HepG2 (cell line): ENCODE measurements at places on chromosomes 2 and 18.

- no peak for DNase-seq
These were observed 239.5 kb upstream of the KLHL29 start for GRCh38 chr2:23145460-23145859.

DNA sequence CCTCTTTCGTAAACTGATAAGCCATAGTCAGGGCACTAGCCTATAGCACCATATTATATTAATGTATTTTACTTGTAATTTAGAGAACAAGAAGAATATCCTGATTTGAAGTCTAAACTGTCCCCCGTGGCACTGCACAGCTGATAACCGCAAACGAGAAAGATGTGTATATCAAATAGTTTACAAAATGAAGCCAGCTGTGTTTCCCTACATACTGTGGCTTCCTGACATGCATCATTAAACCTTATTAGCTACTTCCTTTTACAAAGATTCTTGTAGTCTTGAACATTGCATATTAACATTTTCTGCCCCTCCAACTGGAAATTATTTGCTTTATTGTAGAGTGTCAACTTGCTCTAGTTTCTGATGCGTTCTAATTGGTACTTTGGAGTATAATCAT, 153.5 kb upstream of the NFATC1 start:
- no peak for DNase-seq

- peak; percentile 81 for DNase-seq
These were observed 66.7 kb upstream of the HAAO start for GRCh38 chr2:42859006-42859552.

DNA sequence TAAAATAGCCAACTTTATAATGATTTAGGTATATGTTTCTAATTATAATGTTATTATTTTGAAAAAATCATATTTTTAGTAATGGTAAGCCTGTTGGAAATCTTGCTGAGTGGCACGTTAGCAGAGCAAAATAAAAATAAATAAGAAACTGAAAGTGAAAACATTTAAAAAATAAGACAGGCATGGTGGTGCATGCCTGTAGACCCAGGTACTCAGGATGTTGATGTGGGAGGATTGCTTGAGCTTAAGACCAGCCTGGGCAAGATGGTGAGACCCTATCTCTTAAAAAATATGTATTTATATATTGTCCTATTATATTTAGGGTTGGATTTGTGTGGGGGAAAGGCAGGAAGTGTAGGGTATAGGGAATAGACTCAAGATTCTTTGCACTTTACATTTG, 15.8 kb upstream of the ANKRD12 start:
- DNase-seq, result no peak

GRCh38 chr18:42654556-42654955, 460.9 kb downstream of the RIT2 start:
- no peak for DNase-seq

DNA sequence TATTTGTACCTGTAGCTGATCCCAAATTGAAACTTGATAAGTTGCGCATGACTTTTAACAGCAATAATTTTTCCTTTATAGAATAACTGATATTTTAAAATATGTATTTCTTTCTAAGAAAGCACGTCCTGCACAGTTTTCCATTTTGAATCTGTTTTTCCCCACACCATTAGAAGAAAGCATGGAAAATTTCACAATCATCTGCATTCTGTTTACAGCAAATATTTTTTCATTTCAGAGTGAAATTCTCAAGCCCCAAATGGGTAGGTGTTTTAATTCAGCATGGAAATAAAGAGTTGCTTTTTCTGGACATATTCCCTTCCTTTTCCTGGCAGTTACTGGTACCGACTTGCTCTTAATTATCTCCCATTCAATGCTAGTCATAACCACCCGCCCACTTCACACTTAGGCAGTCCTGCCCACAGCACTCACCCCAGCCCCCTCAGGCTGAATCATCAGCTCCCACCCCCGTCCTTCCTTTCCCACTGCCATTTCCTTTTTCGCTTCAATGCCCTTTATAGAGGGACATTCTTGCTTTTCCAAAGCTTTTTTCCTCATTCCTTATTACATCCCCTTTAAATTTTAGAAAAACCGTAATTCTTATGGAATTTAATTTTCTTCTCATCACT, 89.2 kb upstream of the GLS start:
- DNase-seq, result no peak

- no peak for DNase-seq
These were observed 18.4 kb upstream of the VIT start for GRCh38 chr2:36677996-36678605.

- DNase-seq, result no peak
These were observed 1123.7 kb downstream of the TDRD15 start for GRCh38 chr2:22247466-22247865.

- no peak for DNase-seq
These were observed 1.4 kb downstream of the AKAIN1 start for GRCh38 chr18:5195656-5196055.

- no peak for DNase-seq
These were observed 16.9 kb upstream of the PAIP2B start for GRCh38 chr2:71243634-71244301.

DNA sequence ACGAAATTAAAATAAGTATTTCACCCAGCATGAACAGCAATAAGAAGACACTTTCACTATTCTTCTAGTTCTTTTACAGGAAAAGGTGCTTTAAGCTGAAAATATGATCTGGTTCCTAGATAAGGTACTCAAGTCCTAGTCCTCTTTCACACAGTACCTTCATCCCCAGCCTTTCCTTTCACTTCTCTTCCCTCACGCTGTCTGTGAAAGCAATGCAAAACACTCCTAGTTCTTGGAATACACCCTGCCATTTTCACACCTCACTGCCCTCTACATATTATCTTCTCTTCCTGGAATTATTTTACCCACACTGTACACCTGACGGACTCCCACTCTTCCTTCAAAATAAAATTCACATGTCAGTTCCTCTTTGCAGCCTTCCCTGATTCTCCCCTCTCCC, 82.9 kb downstream of the DNAH7 start:
- no peak for DNase-seq

DNA sequence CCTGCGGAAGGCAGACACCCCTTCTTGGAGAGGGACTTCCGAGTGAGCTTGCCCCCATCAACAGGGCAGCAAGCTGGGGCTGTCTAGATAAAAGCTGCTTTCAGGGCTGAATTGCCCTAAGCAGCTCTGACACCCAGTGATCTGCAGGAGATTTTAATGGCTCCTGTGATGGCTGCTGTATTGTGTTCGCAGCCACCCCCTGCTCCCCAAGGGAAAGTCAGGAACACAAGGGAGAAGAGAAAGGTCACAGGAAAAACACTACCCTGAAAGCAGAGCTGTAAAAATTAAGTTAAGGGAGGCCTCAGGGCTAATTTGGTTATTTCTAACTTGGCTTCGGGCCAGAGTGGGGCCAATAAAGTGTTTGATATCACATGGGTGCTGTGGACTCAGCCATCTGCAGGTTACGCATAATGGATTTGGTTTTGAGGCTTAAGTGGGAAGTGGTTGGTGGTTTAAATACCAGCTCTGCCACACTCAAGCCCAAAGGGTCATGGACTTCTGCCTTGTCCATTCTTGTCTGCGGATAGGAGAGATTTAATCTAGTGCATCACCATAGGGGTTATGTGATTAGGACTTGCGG, 147.6 kb downstream of the CLIP4 start:
- no peak for DNase-seq

- DNase-seq, result peak; percentile 14
These were observed 26.9 kb downstream of the COL4A3 start for GRCh38 chr2:227191367-227191766.

- no peak for DNase-seq
These were observed 945.3 kb downstream of the TRIB2 start for GRCh38 chr2:13662055-13662454.

GRCh38 chr2:158890296-158890905, 78.0 kb upstream of the TANC1 start:
- no peak for DNase-seq

- DNase-seq, result no peak
These were observed 66.9 kb upstream of the MCFD2 start for GRCh38 chr2:46982351-46983064.

DNA sequence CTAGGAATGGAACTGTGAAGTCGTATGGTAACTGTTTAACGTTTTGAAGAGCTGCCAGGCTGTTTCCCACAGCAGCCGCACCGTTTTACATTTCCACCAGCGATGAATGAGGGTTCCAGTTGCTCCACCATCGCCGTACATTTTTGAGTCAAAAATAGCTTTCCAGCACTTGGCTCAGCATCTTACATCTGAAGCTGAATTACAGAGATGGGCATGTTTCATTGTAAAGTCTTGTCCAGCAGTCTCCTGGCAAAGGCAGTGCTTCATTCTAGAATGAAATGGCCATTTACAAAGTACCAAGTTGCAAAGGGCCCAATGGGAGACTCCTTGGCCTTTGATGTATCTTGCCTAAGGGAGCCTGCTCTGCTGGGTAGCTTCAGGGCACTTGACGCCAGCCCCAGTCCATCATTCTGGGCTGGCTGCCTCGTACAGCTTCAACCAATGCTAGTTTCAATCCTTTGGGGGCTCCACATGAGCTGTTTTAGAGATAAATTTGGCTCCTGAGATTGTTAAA, 45.1 kb downstream of the ATIC start:
- DNase-seq, result no peak

GRCh38 chr2:3162442-3163077, 215.1 kb downstream of the EIPR1 start:
- DNase-seq, result no peak

GRCh38 chr18:35192415-35192814, 48.4 kb upstream of the ZNF397 start:
- no peak for DNase-seq

- DNase-seq, result no peak
These were observed 181.9 kb downstream of the CALCRL start for GRCh38 chr2:187266147-187266546.

GRCh38 chr2:98669675-98670074, 61.3 kb downstream of the MGAT4A start:
- no peak for DNase-seq

- no peak for DNase-seq
These were observed 5.4 kb upstream of the RNASEH1 start for GRCh38 chr2:3563521-3563976.

DNA sequence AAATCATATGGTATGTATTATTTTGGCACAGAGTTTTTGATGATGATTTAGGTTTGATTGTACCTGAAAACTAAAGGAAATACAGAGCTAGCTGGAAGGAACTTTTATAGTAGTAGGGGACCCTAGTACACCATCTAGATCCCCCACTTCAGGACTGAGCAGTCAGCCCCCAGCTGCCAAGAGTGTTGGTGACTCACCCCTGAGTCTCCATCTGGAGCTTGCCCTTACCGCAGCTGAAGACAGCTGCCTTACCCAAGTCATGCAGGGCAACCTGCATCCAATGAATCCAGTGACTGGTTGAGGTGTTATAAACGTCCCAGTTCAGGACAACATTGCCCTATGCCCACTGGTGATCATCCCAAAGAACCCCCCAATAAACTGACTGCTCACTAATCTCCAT, 15.3 kb downstream of the PMS1 start:
- no peak for DNase-seq

GRCh38 chr2:158024288-158024898, 77.3 kb upstream of the UPP2 start:
- DNase-seq, result peak; percentile 29

DNA sequence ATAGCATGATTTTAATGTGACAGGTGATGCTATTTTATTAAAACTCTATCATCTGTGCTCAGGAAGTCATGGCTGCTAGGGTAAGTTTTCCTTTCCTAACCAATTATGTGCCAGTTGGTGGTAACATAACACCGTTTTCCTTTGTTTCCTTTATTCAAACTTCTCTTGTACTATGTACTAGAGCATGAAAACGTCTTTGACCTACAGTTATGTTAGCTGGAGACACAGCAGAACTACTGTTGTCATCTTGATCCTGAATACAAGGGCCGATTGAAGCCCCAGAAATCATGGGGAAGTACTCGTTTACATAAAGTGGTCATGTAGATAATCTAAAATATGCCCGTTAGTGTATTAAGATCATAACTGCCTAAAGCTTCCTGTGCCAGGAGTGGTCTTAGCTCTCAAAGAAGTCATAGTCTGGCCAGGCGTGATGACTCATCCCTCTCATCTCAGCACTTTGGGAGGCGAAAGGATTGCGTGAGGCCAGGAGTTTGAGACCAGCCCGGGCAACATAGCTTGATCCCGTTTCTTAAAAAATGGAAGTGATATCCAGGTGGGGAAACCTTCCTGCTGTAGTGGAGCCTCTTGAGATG, 20.5 kb downstream of the NEDD4L start:
- no peak for DNase-seq

GRCh38 chr2:11539317-11540147, 5.7 kb downstream of the GREB1 start:
- peak; percentile 96 for DNase-seq

DNA sequence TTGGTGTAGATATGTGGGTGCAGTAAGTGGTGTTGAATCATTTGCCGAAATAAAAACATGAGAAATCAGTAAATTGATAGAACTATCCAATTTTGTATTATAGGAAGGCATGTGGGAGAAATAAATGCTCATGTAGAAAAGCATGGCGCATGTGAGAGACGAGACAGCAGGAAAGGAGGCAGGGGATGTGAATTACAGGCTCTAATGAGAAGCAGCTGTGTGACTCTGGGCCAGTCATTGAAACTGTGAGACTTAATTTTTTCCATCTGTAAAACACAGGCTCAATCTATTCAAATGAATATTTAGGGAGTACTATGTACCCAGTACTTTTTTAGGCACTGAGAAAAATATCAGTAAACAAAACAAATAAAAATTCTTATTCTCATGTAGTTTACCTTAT, 42.6 kb upstream of the MAP3K20 start:
- DNase-seq, result no peak

- DNase-seq, result no peak
These were observed 272.0 kb upstream of the GCFC2 start for GRCh38 chr2:75982719-75983118.

GRCh38 chr18:56146565-56146964, 491.8 kb downstream of the TXNL1 start:
- DNase-seq, result no peak
